NCI-H774 (cell line): ENCODE measurements at places on chromosomes 13 and 19.

DNA sequence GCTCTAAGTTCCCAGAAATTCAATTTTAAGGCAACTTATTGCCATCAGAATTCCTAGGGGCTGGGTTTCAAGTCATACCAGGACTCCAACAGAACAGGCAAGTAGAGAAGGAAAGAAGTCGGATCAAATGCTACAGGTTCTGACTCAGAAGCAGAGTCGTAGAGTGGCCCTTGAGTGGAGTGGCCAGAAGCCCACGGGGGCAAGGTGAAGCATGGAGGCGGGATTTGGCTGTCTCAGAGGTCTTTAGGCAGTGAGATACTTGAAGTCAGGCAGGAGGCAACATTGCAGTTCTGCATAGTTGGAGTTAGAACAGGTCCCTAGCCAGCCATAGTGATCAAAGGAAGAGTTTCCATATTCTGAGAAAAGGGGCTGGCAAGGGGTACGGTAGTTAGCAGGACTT is 111.6 kb downstream of the NHLRC3 start:
- no peak for DNase-seq

- DNase-seq: no peak
These were observed 35.2 kb downstream of the SLC25A42 start for GRCh38 chr19:19098703-19099632.

GRCh38 chr19:8214802-8215201 is 5.6 kb downstream of the CERS4 start:
- DNase-seq: no peak

DNA sequence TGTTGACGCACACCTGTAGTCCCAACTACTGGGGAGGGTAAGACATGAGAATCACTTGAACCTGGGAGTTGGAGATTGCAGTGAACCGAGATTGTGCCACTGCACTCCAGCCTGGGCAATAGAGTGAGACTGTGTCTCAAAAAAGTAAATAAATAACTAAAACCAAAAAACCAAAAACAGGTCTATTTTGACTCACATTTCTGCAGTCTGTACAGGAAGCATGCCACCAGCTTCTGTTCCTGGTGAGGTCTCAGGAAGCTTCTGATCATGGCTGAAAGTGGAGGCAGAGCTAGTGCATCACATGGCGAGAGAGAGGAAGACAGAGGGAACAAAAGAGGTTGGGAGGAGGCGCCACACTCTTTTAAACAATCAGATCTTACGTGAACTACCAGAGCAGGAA is 142.5 kb downstream of the ITGBL1 start:
- no peak for DNase-seq

DNA sequence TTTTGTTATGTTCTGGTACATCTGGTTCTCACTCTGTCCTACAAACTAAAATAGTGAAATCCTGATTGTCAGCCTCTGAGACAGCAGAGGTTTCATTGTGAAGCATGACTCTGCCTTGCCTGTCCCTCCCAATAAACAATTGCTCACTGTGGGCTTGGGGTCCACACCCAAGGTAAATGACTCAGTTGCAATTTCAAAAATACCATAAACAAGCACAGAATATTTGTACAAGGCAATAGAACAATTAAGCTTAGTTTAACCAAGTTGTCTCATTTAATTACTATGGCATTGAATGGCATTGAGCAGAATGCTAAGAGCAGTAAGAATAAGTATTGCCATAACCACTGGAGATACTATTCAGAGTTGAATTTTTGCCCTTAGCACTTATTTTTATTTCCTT is 353.6 kb downstream of the SPRY2 start:
- no peak for DNase-seq

DNA sequence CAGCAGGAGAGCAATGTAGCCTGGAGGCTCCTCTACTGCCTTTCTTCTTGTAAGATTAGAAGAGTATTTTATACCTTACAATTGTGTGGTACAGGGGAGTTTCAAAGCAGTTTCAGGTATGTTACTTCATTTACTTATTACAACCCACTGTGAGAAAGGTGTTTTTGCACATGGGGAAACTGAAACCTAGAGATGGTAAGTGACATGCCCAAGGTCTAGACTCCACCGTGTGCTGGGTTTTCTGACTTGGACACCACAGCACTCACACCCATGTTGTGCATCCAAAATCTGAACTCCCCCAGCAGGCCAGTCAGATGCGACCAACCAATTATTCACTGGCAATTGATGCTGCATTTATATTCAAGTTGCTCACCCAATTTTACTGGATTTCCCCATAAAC is 22.8 kb downstream of the ERICH6B start:
- DNase-seq: no peak

DNA sequence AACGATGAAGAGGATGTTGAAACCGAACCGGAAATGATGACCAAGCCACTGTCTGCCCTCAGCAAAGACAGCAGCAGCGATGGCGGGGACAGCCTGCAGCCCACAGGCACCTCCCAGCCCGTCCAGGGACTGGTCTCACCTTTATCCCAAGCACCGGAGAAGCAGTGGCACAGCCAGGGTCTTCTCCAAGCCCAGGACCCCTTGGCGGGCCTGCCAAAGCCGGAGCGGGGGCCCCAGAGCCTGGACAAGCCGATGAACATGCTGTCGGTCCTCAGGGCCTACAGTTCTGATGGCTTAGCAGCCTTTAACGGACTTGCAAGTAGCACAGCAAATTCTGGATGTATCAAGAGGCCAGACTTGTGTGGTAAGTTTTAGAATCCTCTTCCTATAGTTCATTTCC is 177.0 kb downstream of the ZNF536 start:
- no peak for DNase-seq

DNA sequence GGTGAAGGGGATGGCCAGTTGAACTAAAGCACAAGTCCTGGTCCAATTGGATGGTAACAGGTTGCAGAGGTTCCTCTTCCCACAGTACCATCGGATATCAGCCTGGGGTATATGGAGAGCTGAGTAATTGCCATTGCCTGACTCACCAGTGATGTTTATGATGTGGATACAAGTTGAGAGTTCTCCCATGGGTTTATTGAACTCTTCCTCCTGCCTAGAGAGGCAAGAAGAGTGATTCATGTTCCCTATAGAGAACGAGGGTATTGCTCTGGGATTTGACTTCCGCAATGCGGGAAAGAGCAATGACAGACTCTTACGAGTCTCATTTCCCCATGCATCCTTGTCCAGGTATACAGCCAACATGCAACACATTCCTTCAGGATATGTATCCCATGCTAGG is 111.3 kb upstream of the PCDH9 start:
- DNase-seq: no peak

GRCh38 chr13:76822698-76823267 is 63.4 kb downstream of the KCTD12 start:
- no peak for DNase-seq

DNA sequence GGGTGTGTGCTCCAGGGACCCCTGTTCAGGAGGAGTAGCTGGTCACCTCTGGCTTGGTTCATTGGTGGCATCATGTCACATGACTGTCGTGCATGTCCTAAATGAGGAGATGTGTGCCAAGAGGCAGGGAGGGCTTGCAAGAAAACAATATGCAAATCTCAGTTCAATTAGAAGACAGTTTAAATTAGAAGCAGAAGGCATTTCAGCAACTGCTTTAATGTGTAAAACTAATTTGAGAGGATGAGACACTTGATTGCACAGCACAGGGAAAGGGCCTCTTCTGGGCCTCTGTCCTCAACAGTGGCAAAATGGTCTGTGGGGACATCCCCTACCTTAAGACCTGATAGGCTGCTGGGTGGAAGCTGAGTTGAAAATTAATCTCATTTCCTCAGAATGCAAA is 54.6 kb downstream of the SPATA13 start:
- DNase-seq: no peak

- DNase-seq: no peak
These were observed 19.7 kb upstream of the PLPP2 start for GRCh38 chr19:310781-311496.

DNA sequence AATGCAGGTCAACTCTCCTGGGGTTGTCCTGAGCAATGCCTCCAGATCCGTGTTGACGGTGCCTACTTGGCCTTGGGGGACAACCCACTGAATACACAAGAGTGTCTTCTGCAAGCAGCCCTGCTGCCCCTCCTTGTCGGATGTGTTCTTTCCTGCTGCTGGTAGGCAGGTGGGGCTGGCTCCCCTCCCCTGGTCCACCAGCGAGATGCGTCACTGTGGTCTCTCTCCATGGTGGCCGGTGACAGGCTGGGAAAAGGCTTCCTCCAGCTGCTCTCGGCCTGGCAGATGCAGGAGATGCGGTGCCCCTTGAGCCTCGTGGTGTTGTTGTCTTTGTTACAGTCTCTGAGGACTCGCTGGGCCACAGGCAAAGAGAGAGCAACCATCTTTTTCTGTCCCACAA is 84.9 kb downstream of the RGCC start:
- DNase-seq: no peak

DNA sequence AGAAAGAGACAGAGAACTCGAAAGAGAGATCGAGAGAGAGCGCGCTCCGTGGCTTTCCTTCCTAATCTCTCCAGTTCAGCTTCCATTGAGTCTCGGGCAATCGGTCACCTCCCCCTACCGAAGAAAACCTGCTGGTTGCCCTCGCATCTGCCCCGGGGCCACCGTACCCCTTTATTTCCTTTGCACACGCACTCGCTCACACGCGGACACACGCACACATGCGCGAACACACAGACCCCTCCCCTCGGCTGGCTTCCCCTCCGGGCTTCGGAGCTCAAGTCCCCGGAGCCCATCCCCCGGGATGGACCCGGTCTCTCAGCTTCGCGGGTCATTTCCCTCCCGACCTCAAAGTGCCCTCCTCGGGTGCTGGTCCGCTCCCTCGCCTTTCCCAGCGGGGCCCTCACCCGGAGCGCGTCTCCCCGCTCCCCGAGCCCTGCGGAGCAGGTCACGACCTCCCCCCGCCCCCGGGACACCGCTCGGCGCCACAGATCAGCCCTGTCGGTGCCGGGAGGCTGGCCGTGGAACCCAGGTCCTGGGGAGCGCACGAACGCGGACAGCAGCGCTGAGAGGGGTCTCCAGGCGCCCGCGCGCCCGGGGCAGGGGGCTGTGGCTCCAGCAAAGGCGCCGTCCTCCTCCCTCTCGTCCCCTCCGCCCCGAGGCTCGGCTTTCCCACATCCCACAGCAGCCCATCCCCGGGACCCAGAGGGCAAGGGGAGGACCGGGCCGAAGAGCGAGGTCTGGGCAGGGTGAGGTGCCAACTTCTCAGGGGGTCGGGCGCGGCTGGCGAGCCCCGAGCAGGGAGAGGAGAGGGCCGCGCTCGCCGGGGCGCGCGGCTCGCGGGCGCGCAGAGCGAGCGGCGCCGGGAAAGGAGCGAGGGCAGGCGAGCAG is 1.8 kb downstream of the DACH1 start:
- DNase-seq: no peak

DNA sequence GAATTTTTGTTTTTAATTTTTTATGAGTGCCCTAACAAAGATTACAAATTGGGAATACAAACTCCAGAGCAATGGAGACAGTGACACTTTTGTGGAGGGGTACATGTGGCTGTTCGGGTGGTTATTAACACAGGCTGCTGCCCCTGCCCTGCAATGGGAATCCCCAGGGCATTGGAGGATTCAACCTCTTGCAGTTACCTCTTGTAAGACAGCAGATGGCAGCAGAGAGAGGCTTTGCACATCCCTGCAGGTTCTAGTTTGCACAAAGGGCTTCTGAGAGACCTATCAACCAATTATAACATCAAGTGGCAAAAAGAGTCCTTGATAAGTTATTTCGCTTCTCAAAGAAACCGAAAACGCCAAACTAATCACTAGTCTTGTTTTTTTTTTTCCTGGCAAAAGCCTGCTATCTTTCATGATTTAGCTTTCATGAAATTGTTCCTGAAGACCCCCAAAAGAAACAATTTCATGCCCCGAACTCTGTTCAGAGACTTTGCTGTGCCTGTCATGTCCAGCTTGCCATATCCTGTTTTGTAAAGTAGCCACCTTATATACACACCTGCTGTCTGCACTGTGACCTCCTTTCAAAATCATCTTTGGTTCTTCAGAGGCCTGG is 10.4 kb downstream of the GJB2 start:
- peak; percentile 34 for DNase-seq

GRCh38 chr19:2540646-2541454 is 64.9 kb downstream of the GADD45B start:
- no peak for DNase-seq

- DNase-seq: no peak
These were observed 343.1 kb downstream of the MZT1 start for GRCh38 chr13:72384186-72384823.

- DNase-seq: no peak
These were observed 222.9 kb downstream of the RFC3 start for GRCh38 chr13:34040863-34041262.

- DNase-seq: no peak
These were observed 40.3 kb downstream of the SPRYD7 start for GRCh38 chr13:49895826-49896225.
